ENCODE measurements at places on chromosomes 7 and 10.

DNA sequence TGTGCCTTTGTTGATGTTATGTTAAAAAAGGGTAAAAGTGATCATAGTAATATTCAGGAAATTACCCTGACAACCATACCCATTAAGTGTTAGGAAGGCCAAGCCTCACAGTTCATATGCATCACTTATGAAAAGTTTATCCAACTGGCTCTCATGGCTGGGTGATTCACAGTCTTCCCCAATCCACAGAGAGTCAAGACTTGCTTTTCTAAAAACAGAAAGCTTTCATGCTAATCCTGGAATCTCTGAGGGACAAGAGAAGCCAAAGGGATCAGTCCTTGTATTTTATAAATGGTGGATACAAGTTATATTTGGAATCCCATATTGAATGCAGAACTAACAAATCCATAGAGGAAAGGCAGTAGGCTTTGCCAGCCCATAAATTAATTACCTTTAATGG, 218.3 kb downstream of the JAZF1 start:
- H3K4me3 ChIP-seq, result no peak overlapping the region
- no peaks in the 10 kb centered on the region for H3K36me3 ChIP-seq
- H3K27ac ChIP-seq, result no peak overlapping the region

DNA sequence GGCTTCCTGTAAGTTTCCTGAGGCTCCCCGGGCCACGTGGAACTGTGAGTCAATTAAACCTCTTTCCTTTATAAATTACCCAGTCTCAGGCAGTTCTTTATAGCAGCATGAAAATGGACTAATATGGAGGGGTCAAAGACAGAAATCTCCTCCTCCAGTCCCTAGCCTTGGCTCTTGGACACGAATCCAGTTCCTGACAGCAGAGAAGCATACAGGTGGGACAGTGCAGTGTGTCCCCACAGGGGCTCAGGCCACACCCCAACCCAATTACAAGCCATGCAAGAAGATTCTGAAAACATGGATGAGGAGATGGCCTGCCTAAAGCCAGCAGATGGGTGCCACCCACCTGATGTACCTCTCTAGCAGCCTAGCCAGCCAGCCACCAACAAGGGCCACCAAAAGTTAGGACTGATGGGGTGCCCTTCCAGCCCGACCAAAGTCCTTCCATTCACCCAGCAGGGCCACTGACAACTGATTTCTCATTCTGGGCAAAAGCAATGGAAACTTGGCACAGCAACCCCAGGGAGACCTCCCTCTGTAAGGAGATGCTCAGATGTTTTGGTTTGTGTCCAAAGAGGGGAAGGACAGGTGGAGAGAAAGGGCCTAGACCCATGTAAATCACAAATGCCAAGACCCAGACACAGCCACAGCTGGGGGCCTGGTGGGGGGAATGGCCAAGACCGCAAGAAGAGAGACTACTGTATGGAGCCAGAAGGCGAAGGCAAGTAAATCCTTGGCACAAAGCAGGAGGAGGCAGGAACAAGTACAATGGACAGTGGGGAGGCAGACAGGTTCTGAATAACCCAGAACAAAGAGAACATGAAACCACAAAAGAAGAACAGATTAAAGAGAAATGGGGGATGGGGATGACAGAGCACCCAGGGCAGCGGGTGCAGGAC, 13.6 kb downstream of the GPRIN2 start:
- no peaks in the 10 kb centered on the region for H3K36me3 ChIP-seq
- H3K4me3 ChIP-seq, result no peak overlapping the region
- no peak for DNase-seq
- H3K27ac ChIP-seq, result no peak overlapping the region
- peaks cover 28% of the 10 kb centered on the region for H3K27me3 ChIP-seq

DNA sequence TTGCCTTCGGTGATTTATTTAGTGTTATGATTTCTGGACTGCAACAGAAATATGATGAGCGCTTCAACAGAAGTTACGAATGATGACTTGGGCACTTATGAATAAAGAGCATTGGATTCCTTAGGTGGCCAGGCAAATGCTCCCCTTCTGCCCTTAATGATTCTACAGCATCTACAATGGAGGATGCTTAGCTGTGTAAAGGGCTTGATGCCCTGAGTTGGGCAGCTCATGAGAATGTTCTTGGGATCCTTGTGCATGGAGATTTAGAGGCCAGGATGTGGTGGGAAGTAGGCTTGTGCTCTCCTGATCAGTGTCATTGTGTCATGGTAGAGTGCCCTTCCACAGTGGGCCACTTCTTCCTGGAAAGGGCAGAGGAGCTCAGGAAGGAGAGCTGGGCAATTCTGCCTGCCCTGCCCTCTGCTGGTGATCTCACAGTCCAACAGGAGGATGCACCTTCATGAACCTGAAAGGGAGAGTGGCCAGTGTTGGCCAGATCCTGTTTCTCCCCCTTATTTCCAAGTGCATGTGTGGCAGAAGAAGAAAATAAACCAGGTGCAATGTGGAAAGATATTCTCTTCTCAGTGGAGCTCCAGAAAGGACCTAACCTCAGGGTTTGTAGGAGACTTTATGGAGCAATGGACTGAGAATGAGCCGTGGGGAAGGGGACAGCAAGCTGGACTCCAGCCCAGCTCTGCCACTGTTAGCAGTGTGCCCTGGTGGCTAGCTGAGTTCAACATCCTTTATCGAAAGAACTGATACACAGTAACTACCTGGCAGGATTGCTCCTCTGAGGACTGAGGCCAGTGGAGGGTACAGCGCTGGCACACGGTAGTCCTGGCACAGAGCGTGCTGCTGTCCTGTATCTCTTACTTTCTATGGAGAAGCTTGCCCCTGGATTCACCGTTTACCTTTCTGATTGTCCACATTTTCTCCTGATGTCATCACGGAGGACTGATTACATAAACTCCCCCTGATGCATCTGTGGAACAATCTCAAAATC, 182.9 kb downstream of the BMPER start:
- no peak overlapping the region for H3K27ac ChIP-seq
- DNase-seq, result no peak
- no peaks in the 10 kb centered on the region for H3K27me3 ChIP-seq
- H3K36me3 ChIP-seq, result no peaks in the 10 kb centered on the region
- H3K4me1 ChIP-seq, result no peaks in the 10 kb centered on the region

DNA sequence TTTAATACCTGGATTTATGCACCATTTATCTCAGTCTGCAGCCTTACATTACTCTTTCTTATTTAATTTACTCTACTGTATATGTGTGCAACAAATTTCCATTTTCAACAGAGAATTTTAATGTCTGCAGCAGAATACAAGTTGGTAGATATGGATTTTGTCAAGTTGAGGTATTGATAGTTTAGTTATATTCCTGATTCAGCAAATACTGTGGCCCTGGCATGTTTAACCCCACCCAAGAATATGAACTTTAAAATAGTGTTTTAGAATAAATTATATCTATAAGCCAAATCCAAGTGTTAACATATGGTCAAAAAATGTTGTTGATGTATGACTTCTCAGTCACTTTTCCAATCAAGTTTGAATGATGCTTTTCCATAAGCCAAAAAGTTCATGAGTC, 378.4 kb upstream of the NRG3 start:
- no peaks in the 10 kb centered on the region for H3K27me3 ChIP-seq
- no peaks in the 10 kb centered on the region for H3K4me1 ChIP-seq
- DNase-seq, result no peak
- H3K27ac ChIP-seq, result no peak overlapping the region
- no peak overlapping the region for H3K4me3 ChIP-seq
- no peaks in the 10 kb centered on the region for H3K36me3 ChIP-seq

GRCh38 chr10:63720676-63721075, 199.5 kb downstream of the REEP3 start:
- no peak for DNase-seq
- no peak overlapping the region for H3K27ac ChIP-seq
- no peaks in the 10 kb centered on the region for H3K36me3 ChIP-seq
- no peak overlapping the region for H3K4me3 ChIP-seq
- H3K4me1 ChIP-seq, result peaks cover 34% of the 10 kb centered on the region

GRCh38 chr7:6250364-6250833, 22.0 kb downstream of the CYTH3 start:
- no peak for DNase-seq
- H3K27me3 ChIP-seq, result peaks cover 59% of the 10 kb centered on the region
- H3K27ac ChIP-seq, result no peak overlapping the region
- no peaks in the 10 kb centered on the region for H3K36me3 ChIP-seq

GRCh38 chr7:34315032-34315431, 343.0 kb upstream of the NPSR1 start:
- no peaks in the 10 kb centered on the region for H3K36me3 ChIP-seq
- H3K4me3 ChIP-seq, result no peak overlapping the region
- no peaks in the 10 kb centered on the region for H3K4me1 ChIP-seq
- no peak overlapping the region for H3K27ac ChIP-seq
- no peaks in the 10 kb centered on the region for H3K27me3 ChIP-seq
- DNase-seq, result no peak

- peaks cover 9% of the 10 kb centered on the region for H3K4me1 ChIP-seq
- no peaks in the 10 kb centered on the region for H3K36me3 ChIP-seq
- peaks cover 4% of the 10 kb centered on the region for H3K27me3 ChIP-seq
- DNase-seq, result no peak
- H3K4me3 ChIP-seq, result no peak overlapping the region
- H3K27ac ChIP-seq, result no peak overlapping the region
Observed at GRCh38 chr7:143936087-143937009, 1.3 kb downstream of the OR2F2 start.
